ENCODE measurements at places on chromosomes 7 and 10. TPM values are rescaled to one million over a fixed set of nuclear protein-coding genes. Genes with fewer than 3 reads are reported as not detected.
A peak's percentile ranks its signal among the peaks of the same experiment; 100 is the strongest.

Gene SPDYE6
- not detected for total RNA-seq

Gene SEMA3C
- total RNA-seq: 612 TPM

Gene MGAM2
- not detected for total RNA-seq

Gene FGL2
- total RNA-seq: 3.8 TPM

Gene CTTNBP2
- total RNA-seq: not detected

Gene SHH
- not detected for total RNA-seq

Gene RGS10
- total RNA-seq: 27.8 TPM

Gene SHTN1
- 1.6 TPM for total RNA-seq

GRCh38 chr10:71589617-71590551 lies 129.7 kb downstream of the C10orf105 start:
- no peaks in the 10 kb centered on the region for H3K36me3 ChIP-seq
- H3K4me1 ChIP-seq: 0 out of 2 replicates have a peak, but pooled peaks cover 4% of the 10 kb centered on the region
- H3K4me3 ChIP-seq: no peak overlapping the region

DNA sequence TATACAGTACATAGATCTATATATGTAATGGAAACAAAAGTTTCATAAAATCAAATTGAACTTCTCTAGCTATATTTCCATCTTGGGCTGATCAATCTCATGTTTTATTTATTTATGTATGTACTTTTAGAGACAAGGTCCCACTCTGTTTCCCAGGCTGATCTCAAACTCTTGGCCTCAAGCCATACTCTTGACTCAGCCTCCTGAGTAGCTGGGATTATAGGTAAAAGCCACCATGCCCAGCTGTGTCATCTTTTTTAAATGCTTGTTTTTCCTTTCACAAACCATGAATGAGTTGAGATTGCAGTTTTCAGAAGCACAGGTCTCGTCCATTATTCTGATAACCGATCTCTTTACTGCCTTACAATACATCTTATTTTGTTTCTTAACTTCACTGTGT lies 400.9 kb downstream of the KCNMA1 start:
- no peaks in the 10 kb centered on the region for H3K27me3 ChIP-seq
- no peaks in the 10 kb centered on the region for H3K36me3 ChIP-seq
- DNase-seq: peak; percentile 53
- peaks cover 7% of the 10 kb centered on the region for H3K4me1 ChIP-seq
- no peak overlapping the region for H3K4me3 ChIP-seq
- H3K27ac ChIP-seq: no peak overlapping the region

GRCh38 chr10:76082232-76082631 lies 650.8 kb downstream of the LRMDA start:
- H3K4me1 ChIP-seq: peaks cover 14% of the 10 kb centered on the region
- no peak overlapping the region for H3K27ac ChIP-seq

GRCh38 chr7:150891740-150892139 lies 39.4 kb downstream of the AOC1 start:
- no peaks in the 10 kb centered on the region for H3K27me3 ChIP-seq
- H3K4me1 ChIP-seq: no peaks in the 10 kb centered on the region
- no peak overlapping the region for H3K4me3 ChIP-seq
- H3K36me3 ChIP-seq: no peaks in the 10 kb centered on the region

DNA sequence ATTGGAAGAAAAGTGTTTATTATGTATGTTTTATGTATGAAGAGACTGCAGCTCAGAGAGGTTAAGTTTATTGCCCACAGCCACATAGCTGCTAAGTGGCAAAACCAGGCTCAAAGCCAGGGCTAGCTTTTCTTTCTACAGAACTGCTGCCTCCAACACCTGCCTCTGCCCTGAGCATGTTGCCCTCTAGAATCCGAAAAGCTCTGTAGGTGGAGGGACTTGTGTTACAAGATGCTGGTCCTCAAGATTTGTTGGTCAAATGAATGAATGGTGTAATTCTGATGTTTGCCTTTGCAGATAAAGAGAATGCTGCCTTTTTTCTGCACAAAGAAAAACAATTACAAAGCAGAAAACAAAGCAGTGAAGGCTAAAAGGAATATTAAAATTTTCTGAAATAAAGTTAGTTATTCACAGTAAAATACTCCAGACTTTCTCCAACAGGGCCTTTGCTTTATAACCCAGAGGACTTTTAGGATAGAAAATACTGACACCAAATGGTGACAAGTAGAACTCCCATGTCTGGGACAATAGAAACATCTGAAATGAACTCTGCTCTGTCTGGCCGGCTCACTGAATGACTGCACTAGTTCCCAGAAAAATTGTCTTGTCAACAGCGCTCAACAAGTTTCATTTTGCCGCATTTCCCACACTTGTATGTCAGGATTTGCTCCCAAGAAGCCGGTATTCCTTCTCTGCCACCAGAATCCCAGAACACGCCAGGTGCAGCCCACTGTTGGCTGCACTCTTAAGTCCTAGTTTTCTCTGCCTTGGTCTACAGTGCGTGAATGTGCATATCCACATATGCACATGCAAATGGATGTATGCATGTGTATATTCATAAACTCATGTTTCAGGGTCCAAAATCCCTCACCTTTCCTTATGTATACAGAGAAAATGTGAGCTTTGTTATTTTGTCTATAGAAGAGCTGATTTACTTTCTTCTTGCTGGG lies 11.0 kb upstream of the DNTT start:
- H3K4me1 ChIP-seq: no peaks in the 10 kb centered on the region
- no peaks in the 10 kb centered on the region for H3K36me3 ChIP-seq
- no peak overlapping the region for H3K4me3 ChIP-seq
- H3K27ac ChIP-seq: no peak overlapping the region
- peak; percentile 64 for DNase-seq

- no peaks in the 10 kb centered on the region for H3K36me3 ChIP-seq
- H3K4me3 ChIP-seq: no peak overlapping the region
- H3K27me3 ChIP-seq: 0 out of 2 replicates have a peak, but pooled peaks cover 11% of the 10 kb centered on the region
- H3K4me1 ChIP-seq: peaks cover 6% of the 10 kb centered on the region
- H3K27ac ChIP-seq: no peak overlapping the region
These were observed 92.4 kb upstream of the KMT2E start for GRCh38 chr7:104921596-104921995.

DNA sequence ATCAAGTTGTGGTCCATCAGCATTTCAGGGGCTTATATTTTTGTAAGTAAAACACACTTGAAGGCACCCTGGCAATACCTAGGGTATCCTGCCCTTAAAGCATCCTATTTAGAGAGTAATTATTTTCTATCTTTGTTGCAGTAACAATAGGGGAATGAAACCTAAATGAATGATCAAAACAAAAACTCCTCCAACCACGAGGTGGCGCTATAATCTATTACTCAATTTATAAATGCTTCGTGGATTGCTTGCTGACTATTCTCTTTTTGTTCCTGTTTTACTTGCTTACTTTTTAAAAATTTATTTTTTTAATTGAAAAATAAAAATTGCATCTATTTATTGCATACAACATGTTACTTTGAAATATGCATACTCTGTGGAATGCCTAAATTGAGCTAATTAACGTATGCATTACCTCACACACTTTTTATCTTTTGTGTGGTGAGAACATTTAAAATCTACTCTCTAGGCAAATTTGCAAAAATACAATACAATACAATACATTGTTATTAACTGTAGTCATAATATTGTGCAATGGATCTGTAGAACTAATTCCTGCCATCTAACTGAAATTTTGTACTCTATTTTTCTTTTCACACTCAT lies 147.7 kb upstream of the BMPER start:
- H3K4me1 ChIP-seq: peaks cover 27% of the 10 kb centered on the region
- peak; percentile 65 for DNase-seq
- no peaks in the 10 kb centered on the region for H3K27me3 ChIP-seq
- H3K27ac ChIP-seq: peak overlapping the region; percentile 77

DNA sequence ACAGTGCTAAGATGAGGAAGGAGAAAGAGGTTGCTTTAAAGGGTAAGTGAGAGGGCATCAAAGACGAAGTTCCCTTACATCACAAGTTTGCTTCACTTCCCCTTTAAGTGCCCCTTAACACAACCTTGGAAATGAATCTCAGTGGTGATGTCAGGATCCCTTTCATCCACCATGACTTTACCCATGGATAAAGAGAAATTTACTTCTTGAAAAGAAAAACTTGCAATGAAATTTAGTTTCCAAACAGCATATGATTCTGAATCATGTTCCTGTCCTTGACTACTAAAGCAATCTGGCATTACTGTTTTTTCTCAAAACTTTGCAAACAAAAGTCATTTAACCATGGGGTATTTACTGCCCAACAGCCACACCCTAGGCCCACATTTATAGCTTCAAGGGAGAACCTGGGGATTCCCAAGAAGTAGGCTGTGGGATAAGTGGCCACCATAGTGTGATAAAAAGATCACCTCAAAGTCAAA lies 135.9 kb downstream of the ITGB8 start:
- DNase-seq: no peak
- H3K36me3 ChIP-seq: no peaks in the 10 kb centered on the region
- H3K4me3 ChIP-seq: no peak overlapping the region
- H3K27me3 ChIP-seq: 0 out of 2 replicates have a peak, but pooled peaks cover 3% of the 10 kb centered on the region
- H3K4me1 ChIP-seq: no peaks in the 10 kb centered on the region
- H3K27ac ChIP-seq: no peak overlapping the region

GRCh38 chr10:102801496-102801895 lies 35.7 kb downstream of the CYP17A1 start:
- H3K27me3 ChIP-seq: no peaks in the 10 kb centered on the region
- H3K36me3 ChIP-seq: peaks cover 6% of the 10 kb centered on the region
- no peak overlapping the region for H3K27ac ChIP-seq
- no peak for DNase-seq
- peaks cover 27% of the 10 kb centered on the region for H3K4me1 ChIP-seq
- H3K4me3 ChIP-seq: no peak overlapping the region

GRCh38 chr10:122188706-122189105 lies 82.4 kb upstream of the BTBD16 start:
- H3K27me3 ChIP-seq: no peaks in the 10 kb centered on the region
- no peaks in the 10 kb centered on the region for H3K36me3 ChIP-seq
- peaks cover 4% of the 10 kb centered on the region for H3K4me1 ChIP-seq
- no peak for DNase-seq
- H3K27ac ChIP-seq: no peak overlapping the region
- H3K4me3 ChIP-seq: no peak overlapping the region

GRCh38 chr7:97005183-97006054 lies at the start of gene DLX6:
DLX6 (plus strand) TSS chr7:97005553; CDS start chr7:97005978, 425 bp downstream.
- no peaks in the 10 kb centered on the region for H3K4me1 ChIP-seq
- peaks cover 94% of the 10 kb centered on the region for H3K27me3 ChIP-seq
- peak within 1 kb of the TSS; percentile 47 for H3K4me3 ChIP-seq
- H3K36me3 ChIP-seq: no peaks in the 10 kb centered on the region
- peak; percentile 21 for DNase-seq

DNA sequence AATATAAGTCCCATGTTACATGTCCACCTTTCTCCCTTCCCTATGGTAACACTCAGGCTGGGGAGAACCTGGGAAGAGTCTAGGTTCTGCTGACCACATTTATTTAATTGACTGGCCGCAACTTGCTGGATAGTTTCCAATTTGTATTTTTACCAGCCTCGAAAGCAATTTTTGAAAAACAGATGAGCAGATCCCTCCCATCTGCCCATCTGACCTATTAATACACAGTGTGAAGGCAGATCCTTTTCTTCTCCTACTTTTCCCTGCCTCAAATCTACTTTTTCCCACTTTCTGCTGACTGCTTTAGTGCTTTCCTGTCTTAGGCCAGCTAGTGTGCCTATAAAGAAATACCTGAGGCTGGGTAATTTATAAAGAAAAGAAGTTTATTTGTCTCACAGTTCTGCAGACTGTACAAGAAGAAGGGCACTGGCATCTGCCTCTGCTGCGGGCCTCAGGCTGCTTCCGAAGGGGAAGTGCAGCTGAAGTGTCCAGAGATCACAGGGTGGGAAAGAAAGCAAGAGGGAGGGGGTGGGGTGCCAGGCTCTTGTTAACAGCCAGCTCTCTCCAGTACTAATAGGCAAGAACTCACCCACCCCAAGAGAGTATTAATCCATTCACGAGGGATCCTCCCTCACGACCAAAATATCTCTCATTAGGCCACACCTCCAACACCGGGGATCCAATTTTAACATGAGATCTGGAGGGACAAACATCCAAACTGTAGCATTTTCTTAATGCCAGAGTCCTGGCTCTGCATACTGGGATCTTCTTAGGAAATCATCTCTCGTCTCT lies 336.0 kb upstream of the IGFBP3 start:
- no peaks in the 10 kb centered on the region for H3K36me3 ChIP-seq
- peaks cover 25% of the 10 kb centered on the region for H3K4me1 ChIP-seq
- H3K27me3 ChIP-seq: no peaks in the 10 kb centered on the region

DNA sequence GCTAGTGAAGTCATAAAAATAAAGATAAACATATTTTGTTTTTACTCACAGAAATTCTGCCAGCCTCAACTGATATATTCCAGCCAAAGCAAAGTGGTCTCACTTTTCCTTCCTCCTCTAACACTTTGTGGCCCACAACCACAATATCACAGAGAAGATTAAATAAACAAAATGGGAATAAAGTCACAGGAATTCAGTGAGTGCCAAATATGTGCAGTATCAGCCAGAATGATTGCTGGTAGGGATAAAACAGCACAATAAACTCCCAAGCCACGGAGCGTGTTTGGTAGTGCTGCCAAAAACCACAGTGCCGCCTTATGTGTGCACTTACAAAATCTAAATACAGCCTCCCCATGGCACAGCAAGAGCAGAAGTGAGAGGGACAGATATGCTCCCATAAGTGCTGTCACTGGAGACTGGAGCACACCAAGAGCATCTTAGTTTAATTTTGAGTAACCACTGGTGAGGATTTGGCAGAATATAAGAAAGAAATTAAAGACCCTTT lies 155.8 kb downstream of the POM121L12 start:
- H3K27ac ChIP-seq: no peak overlapping the region
- DNase-seq: no peak
- no peak overlapping the region for H3K4me3 ChIP-seq
- no peaks in the 10 kb centered on the region for H3K27me3 ChIP-seq
- no peaks in the 10 kb centered on the region for H3K36me3 ChIP-seq

DNA sequence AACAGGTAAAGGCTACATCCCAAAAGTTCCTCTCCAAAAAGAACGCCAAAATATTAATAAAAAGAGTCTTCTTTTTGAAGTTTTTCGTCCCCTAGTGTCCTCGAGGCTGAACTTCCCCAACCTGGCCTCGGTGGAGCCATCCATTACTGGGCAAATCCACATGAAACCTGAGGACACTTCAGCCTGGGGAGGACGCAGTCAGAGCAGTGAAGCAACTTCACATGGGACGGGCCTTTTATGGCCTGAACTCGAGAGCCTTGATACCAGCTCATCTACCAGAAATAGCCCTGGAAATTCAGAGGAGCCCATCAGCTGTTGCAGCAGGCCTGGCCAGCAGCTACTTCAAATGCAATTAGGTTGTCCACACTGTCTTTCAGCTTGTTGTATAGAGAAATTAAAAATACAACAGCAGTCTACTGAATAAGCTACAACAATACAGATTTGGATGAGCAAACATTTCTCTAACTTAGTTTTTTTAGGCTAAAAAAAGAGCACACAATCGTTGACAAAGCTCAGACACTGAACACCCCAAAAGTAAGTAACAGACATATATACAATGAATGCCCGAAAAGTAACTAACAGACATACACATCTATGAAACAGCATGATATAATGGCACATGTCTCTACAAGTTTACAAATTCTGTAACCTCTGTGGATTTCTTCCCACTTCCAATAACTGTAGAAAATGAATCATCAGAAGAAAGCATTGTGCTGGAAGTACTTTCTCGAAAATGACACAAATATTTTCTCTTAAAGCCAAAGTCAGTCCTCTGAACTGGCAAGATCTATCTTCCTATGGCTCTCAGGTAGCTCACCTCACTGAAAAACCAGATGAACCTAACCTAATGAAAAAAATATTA lies at the start of gene SVIL:
SVIL (minus strand) TSS at position 208 of the 862 bp plus-strand sequence. CDS start 79,913 bp downstream, outside the sequence.
- no peaks in the 10 kb centered on the region for H3K27me3 ChIP-seq
- peak within 1 kb of the TSS; percentile 81 for H3K27ac ChIP-seq
- H3K4me1 ChIP-seq: peaks cover 44% of the 10 kb centered on the region
- no peaks in the 10 kb centered on the region for H3K36me3 ChIP-seq

- H3K4me3 ChIP-seq: no peak overlapping the region
- no peak overlapping the region for H3K27ac ChIP-seq
- H3K36me3 ChIP-seq: no peaks in the 10 kb centered on the region
- peaks cover 16% of the 10 kb centered on the region for H3K4me1 ChIP-seq
These were observed 73.2 kb upstream of the KLF6 start for GRCh38 chr10:3858051-3858845.
